NCI-H345 (cell line): ENCODE measurements at places on chromosomes 3 and 15.

GRCh38 chr3:10602271-10602670 lies 96.9 kb upstream of the ATP2B2 start:
- DNase-seq: no peak

DNA sequence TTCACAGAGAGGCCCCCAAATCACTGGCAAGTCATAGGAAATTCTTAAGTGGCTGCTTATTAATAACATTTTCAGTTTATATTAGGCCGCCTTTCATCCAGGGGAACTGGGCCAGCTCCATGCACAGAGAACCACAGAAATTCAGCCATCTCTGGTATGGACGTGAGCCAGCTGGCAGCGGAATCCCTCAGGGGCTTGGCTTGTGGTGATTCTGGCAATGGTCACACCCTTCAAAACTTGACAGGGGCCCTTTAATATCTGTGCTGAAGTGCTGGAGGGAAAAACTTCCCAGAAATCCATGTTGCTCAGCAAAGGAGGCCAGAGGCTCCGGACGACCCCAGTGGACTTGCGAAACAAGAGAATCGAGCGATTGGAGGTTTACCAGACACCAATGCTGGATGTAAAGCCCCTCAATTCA lies 11.3 kb downstream of the PRICKLE2 start:
- DNase-seq: no peak

GRCh38 chr15:74950078-74950908 lies 6.3 kb downstream of the RPP25 start:
- peak; percentile 63 for DNase-seq

- DNase-seq: no peak
These were observed 28.3 kb downstream of the APBA2 start for GRCh38 chr15:28914046-28914445.

- DNase-seq: no peak
These were observed 8.5 kb downstream of the PLCH1 start for GRCh38 chr3:155736381-155736780.

DNA sequence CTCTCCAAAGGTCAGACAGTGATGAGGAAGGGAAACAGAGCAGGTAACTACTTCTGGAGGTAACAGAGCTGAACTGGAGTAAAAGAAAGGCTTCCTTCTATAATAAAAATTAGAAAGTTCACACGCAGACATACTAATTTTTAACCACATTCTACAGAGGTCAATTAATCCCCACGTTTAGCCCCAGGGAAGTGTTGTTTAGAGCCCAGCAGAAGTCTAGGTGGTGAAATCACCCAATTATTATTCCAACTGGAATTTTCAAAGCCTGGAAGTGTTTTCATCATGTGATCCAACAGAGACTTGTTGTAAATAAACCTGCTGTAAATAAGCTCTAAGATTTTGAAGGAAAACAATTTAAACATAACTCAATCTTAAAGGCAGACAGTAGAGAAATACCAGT lies 6.8 kb downstream of the ALDH1A2 start:
- no peak for DNase-seq

- DNase-seq: peak; percentile 64
These were observed 417.7 kb upstream of the TBL1XR1 start for GRCh38 chr3:177615015-177615414.

DNA sequence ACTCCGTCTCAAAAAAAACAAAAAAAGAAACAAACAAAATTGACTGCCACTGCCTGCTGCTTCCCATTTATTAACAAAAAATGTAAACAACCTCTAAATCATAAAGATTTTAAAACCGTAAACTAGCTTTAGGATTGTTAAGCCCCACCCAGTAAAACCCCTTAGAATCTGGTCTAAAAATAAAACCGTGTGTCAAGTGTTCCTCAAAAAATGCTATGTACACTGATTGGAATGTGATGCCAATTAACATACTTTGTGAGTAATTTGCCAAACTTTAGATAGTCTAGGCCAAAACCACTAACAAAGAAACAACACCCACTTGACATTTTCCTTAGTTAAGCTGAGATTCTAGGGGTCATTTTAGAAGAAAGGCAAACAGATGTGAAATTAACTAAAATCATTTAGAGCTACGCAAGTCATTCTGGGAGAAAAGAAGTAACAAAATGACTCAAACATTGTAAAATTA lies 5.3 kb downstream of the RAF1 start:
- DNase-seq: no peak

- DNase-seq: peak; percentile 16
These were observed 44.8 kb downstream of the KBTBD12 start for GRCh38 chr3:127959873-127960272.

GRCh38 chr3:62159709-62160092 lies 213.6 kb downstream of the FEZF2 start:
- no peak for DNase-seq

DNA sequence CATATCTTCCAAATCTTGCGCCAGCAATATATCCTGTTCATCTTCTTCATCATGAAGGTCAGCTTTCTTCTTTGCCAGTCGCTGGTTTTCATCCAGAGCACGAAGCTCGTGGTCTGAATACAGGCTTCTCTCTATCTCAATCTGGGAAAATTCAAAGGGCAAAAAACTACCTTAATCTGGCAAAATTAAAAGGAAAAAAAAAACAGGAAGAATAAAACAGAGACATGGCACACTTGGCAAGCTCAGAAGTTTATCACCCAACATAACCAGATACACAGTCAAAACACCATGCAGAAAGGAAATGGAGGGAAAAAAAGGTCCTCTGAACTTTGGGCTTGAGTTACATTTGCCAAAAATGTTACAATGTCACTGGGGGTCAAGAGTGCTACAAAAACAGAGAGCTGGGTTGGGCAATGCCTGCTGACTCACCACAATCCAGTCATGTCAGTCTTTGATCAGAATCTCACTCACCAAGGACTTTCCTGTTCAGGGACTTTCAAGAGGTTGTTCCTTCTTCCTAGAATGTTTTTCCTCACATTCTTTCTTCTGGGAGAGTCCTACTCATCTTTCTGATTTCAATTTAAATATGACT lies 1.5 kb downstream of the MRPL46 start:
- DNase-seq: no peak

- DNase-seq: no peak
These were observed 57.3 kb upstream of the PPP2R3A start for GRCh38 chr3:135908225-135908624.

DNA sequence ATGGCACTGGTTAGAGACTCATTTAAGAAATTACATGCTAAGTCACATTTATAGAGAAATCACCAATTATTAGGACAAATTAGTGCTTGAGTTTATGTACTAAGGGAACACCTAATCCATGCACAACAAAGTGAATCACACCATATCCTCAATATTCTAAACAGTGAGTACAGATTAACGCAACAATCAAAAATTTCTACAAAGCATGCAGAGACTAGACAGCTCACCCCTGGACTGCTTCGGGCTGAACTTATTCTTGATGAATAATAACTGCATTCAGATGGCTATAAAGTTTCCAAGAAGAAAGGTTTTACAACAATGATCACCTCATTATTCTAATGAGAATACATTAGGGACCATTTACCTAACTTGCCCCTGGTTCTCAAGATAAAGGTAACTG lies 66.5 kb downstream of the LRRFIP2 start:
- no peak for DNase-seq
